Motor neuron (in vitro differentiated cells): ENCODE measurements at places on chromosomes 7 and 10. TPM values are rescaled to one million over a fixed set of nuclear protein-coding genes. Genes with fewer than 3 reads are reported as not detected.

DNA sequence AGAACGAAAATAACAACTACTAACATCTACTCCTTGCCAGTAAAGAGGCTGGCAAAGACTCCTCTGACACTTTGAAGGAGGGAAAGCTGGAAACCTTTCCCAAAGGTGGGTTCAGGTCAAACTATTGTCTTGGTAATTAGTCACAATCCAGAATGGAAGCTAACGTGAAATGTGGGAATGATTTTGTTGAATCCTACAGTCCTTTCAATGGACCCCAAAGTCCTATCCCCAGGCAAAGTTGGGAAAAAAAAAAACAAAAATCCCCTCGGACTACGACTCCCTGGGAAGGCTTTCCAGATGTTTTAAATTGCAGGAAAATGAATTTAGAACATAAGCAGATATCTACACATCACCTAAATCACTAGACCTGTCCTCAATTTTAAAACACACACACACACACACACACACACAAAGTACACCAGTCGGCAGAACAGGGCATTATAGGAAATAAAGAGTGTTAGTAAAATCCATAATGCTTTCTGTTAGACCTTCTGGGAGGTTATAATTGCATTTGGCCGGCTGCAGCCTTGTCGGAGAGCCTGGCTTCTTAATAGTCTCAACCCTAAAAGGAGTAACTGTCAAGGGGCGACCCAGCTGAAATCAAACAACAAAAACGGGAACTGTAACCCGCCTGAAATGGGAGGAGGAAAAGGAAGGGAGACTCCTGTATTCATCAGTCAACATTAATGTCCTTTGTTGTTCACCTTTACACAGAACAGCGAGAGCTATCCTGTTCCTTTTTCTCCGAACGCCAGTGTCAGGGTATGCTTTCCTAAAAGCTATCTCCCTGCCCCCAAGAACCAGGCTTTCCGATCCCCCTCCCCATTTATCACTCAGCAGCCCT lies 1.5 kb downstream of the DOCK4 start:
- no peak for ATAC-seq

DNA sequence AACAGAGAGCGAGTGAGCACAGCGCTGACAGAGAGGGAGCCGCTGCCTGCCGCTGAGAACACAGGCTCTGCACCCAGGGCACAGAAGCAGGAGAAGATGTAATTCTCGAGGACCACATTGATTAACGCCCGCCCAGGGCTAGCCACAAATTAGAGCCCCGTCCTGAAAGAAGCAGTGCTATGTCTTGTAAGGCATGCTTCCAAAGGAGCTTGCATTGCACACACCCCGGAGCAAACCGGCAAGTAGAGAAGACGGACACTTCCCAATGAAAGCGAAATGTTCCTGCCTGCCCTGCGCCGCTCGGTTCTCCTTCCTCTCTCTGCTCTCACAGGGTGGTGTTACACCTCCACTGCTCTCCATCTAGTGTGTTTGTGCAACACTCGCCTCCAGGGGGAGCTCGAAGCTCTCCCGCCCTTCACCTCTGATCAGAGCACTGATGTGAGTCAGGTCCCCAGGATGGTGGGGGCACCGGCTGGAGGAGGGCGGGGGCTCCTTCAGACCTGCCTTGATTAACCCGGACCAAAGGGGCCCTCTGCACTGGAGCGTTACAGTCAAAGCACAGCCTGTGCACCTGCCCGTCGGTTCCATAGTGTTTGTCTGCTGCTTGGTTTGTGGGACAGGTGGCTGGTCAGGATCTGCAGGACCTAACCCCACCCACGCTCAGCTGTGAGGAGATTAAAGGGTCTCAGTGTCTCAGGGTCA lies 316.5 kb downstream of the ADARB2 start:
- peak; percentile 98 for ATAC-seq

- ATAC-seq: no peak
Observed at GRCh38 chr10:4846775-4847174, 20.8 kb downstream of the AKR1E2 start.

GRCh38 chr7:26426096-26426495 lies 134.4 kb downstream of the SNX10 start:
- ATAC-seq: no peak

DNA sequence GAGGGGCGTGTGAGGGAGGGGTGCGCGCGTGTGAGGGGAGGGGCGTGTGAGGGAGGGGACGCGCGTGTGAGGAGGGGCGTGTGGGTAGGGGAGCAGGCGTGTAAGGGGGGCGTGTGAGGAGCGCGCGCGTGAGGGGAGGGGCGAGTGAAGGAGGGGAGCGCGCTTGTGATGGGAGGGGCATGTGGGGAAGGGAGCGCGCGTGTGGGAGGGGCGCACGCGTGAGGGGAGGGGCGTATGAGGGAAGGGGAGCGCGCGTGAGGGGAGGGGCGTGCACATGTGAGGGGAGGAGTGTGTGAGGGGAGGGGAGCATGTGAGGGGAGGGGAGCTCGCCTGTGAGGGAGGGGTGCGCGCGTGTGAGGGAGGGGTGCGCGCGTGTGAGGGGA lies 19.1 kb downstream of the MXI1 start:
- ATAC-seq: peak; percentile 12

AOAH gene
- 0.87 and 1.1 TPM in 2 replicates for total RNA-seq

HSPA12A gene
- 59.3 and 71.2 TPM in 2 replicates for total RNA-seq

LRRC4 gene
- 6.9 and 7.2 TPM in 2 replicates for total RNA-seq

ZNF679 gene
- total RNA-seq: 0.28 TPM in 1 of 2 replicates, not detected in the other

FOXP2 gene
- 6.3 and 7.5 TPM in 2 replicates for total RNA-seq
